ENCODE measurements at places on chromosomes 16 and 17.

DNA sequence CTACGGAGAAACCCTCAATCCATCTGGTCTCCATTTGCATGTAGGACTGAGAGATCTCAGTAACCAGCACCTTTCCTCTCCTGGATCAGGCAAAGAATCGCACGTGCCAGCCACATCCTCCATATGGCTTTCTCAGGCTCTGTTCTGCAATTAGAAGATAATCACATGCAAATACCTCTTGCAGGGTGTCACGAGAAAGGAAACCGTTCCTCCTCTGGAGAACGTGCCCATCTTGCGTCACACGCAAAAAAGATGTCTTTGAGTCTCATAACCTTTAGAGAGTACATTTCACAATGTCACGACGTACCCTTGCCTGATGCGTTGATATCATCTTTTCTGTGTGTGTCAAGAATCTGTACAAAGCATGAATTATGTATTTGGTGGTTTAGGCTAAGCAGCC lies 36.2 kb upstream of the DNAH17 start:
- H3K27me3 ChIP-seq: no peaks in the 10 kb centered on the region
- DNase-seq: peak; percentile 26

- H3K4me3 ChIP-seq: peak overlapping the region; percentile 27
- peaks cover 30% of the 10 kb centered on the region for H3K36me3 ChIP-seq
- no peaks in the 10 kb centered on the region for H3K27me3 ChIP-seq
- no peak overlapping the region for H3K27ac ChIP-seq
- H3K4me1 ChIP-seq: peaks cover 16% of the 10 kb centered on the region
Observed at GRCh38 chr17:82963104-82963950, 116.1 kb upstream of the METRNL start.

DNA sequence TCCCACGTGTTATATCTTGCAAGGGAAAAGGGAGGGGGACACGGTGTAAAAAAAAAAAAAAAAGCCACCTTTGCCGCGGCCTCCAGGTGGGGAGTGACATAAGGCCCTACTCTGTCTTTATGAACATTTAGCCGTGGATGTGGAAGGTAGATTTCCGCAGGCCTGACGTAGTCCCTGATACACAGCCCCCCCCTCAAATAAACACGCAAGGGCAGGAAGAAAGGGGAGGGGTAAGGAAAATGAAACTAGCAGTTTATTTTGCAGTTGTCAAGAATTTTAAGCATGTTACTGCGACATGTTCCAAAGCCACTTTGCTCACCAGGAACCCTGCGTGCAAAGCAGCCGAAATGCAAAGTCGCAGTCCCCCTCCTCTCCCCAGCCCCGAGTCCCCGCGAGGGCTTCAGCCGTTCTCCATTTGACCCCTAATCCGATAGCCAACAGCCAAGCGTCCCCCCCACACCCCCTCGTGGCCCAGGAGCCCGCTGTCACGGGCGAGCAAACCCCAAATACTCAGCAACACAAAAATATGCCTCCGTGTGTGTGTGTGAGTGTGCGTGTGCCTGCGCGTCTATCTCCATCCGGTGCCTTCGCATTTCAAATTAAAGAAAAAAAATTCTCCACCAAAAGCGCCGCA lies 1.2 kb downstream of the CBX4 start:
- no peak overlapping the region for H3K27ac ChIP-seq
- peaks cover 19% of the 10 kb centered on the region for H3K27me3 ChIP-seq
- H3K4me3 ChIP-seq: peak overlapping the region; percentile 98

DNA sequence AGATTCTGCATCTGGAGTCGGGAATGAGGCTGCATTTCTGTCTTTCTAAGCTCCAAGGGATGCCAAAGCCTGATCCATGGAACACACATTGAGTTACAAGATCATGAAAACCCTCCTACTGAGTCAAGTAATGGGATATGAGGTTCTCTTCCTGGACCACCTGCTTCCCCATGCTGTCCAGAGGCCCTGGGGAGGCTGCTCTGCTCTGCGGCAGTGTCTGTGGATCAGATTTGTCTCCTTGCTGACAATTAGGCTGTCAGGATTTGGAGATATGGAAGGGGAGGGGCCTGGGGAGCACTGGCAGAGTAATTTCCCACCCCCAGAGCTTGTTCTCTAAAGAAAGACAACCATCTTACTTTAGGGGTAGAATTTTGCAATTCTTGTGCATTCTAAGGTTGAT lies 33.0 kb downstream of the C16orf95 start:
- no peaks in the 10 kb centered on the region for H3K4me1 ChIP-seq
- H3K36me3 ChIP-seq: no peaks in the 10 kb centered on the region
- H3K27me3 ChIP-seq: peaks cover 4% of the 10 kb centered on the region
- no peak overlapping the region for H3K27ac ChIP-seq
- H3K4me3 ChIP-seq: no peak overlapping the region
- DNase-seq: no peak

DNA sequence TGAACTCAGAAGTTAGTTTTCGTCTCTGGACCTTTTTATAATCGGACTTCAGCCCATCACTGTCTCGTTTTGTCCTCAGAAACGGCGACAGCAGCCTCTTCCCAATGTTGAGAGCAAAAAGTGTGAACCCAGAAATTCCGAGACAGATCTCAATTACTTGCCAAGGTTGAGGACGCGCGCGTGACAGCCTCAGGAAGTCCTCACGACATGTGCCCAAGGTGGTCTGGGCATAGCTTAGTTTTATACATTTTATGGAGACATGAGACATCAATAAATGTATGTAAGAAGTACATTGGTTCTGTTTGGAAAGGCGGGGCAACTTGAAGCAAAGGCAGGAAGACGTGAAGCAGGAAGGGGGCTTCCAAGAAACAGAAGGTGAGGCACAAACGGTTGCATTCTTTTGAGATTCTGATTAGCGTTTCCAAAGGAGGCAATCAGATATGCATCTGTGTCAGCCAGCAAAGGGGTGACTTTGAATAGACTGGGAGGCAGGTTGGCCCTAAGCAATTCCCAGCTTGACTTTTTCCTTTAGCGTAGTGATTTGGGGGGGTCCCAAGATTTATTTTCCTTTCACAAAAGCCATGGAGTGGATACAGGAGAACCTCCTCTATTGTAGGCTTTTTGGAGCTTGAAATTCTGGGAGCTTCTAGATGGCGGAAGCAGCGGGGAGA lies 583 bp upstream of the ZNF747 start:
- peak overlapping the region; percentile 78 for H3K27ac ChIP-seq
- H3K4me3 ChIP-seq: peak overlapping the region; percentile 79
- H3K4me1 ChIP-seq: peaks cover 4% of the 10 kb centered on the region
- no peak for DNase-seq
- peaks cover 29% of the 10 kb centered on the region for H3K36me3 ChIP-seq

GRCh38 chr17:67151717-67152116 lies 93.3 kb downstream of the HELZ start:
- no peak overlapping the region for H3K4me3 ChIP-seq
- H3K27me3 ChIP-seq: no peaks in the 10 kb centered on the region
- peaks cover 52% of the 10 kb centered on the region for H3K36me3 ChIP-seq
- no peak for DNase-seq
- H3K4me1 ChIP-seq: no peaks in the 10 kb centered on the region

- H3K4me3 ChIP-seq: no peak overlapping the region
- DNase-seq: no peak
- no peaks in the 10 kb centered on the region for H3K27me3 ChIP-seq
Observed at GRCh38 chr17:74250324-74250995, 23.6 kb upstream of the DNAI2 start.

GRCh38 chr17:19311016-19311415 lies 51.5 kb downstream of the B9D1 start:
- DNase-seq: no peak
- H3K27ac ChIP-seq: no peak overlapping the region
- no peaks in the 10 kb centered on the region for H3K36me3 ChIP-seq
- peaks cover 9% of the 10 kb centered on the region for H3K4me1 ChIP-seq
- peaks cover 8% of the 10 kb centered on the region for H3K27me3 ChIP-seq

DNA sequence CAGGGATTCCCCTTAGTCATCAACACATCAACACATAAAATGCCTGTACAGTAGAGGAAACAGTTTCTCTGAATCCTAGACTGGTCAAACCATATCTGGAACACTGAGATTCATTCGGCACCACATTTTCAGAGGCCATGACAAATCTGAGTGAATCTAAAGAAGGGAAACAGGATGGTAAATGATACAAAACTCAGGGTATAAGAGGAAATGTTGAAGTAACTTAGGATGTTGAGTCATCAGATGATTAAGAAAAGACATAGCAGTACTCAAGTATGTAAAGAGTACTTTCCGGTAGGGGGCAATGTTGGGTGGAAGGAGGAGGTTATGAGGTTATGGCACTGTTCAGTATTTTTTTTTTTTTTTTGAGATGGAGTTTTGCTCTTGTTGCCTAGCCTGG lies 358.5 kb upstream of the PMFBP1 start:
- H3K36me3 ChIP-seq: no peaks in the 10 kb centered on the region
- no peaks in the 10 kb centered on the region for H3K27me3 ChIP-seq
- H3K27ac ChIP-seq: no peak overlapping the region
- no peak overlapping the region for H3K4me3 ChIP-seq
- H3K4me1 ChIP-seq: no peaks in the 10 kb centered on the region
- no peak for DNase-seq

DNA sequence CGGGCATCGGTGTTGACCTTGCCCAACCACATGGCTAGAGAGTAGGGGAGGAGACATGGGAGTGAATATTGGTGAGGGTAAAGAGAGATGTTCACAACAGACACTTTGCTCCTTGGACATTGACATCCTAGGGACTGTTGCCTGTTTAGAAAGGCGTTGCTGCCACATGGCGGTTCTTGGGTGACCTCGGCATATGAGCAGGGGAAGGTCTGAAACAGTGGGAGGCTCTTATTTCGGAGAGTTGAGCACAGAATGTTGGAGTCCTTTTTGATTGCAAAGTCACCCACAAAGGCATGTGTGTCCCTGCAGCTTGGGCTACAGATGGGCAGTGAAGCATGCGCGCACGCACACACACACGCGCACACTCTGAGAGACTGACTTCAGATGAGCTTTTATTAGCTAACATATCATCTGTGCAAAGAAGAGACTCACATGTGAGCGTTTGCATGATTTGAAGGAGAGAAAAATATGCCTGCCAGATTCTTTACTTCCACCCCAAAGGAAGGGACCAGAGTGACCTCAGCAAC lies 104.4 kb downstream of the SHISA9 start:
- no peak overlapping the region for H3K4me3 ChIP-seq
- no peaks in the 10 kb centered on the region for H3K4me1 ChIP-seq
- no peak overlapping the region for H3K27ac ChIP-seq
- no peaks in the 10 kb centered on the region for H3K36me3 ChIP-seq

GRCh38 chr17:39164675-39165143 lies 1.3 kb downstream of the ARL5C start:
- H3K27me3 ChIP-seq: no peaks in the 10 kb centered on the region
- no peak overlapping the region for H3K27ac ChIP-seq
- H3K4me3 ChIP-seq: peak overlapping the region; percentile 98

DNA sequence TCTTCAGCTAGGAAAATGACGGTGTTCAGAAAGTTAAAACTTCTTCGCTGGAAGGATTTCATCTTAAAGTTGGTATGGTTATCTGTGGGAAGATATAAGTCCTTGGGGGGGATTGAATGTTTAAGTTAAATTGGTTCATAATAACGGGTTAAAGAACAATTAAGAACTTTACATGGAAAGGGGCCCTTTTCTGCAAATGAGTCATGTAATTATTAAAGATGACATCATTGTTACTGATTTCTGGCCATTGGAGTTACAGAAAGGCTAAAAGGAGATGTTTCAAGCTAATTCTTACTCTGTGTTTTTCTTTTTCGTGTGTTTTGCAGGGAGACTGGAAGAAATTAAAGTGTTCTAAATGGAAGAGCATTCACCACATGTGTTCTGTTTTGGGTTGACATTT lies 20.6 kb upstream of the ABCA3 start:
- H3K4me3 ChIP-seq: no peak overlapping the region
- H3K4me1 ChIP-seq: peaks cover 9% of the 10 kb centered on the region
- H3K27ac ChIP-seq: no peak overlapping the region
- no peaks in the 10 kb centered on the region for H3K36me3 ChIP-seq
- H3K27me3 ChIP-seq: peaks cover 7% of the 10 kb centered on the region
- DNase-seq: no peak

- no peak overlapping the region for H3K27ac ChIP-seq
- DNase-seq: no peak
- H3K4me1 ChIP-seq: peaks cover 16% of the 10 kb centered on the region
- H3K27me3 ChIP-seq: peaks cover 12% of the 10 kb centered on the region
- no peak overlapping the region for H3K4me3 ChIP-seq
Observed at GRCh38 chr17:81025065-81025740, 9.7 kb upstream of the BAIAP2 start.

DNA sequence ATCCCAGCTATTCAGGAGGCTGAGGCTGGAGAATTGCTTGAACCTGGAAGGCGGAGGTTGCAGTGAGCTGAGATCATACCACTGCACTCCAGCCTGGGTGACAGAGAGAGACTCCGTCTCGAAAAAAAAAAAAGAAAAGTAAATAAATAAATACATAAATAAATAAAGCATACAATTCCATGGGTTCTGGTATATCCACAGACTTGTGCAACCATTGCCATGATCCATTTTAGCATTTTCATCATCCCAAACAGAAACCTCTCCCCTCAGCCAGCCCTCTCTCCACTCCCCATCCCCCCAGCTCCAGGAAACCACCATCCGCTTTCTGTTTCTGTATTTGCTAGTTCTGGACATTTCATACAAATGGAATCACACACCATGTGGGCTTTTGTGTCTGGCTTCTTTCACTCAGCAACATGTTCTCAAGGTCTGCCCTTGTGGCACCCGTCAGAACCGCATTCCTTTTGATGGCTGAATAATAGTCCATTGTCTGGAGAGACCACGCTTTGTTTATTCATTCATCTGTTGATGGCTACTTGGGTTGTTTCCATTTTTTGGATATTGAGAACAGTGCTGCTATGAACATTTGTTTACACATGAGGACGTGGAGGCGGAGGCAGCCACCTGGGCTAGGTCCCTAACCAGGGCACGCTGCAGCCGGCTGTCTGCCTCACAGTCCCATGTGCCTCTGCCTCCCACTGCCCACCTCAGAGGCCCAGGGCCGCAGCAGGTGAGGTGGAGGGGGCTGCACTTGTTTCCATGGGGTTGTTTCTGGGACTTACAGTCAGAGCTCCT lies 76.2 kb downstream of the NT5M start:
- no peak overlapping the region for H3K27ac ChIP-seq
- no peaks in the 10 kb centered on the region for H3K27me3 ChIP-seq
- H3K4me1 ChIP-seq: no peaks in the 10 kb centered on the region

GRCh38 chr16:16982614-16983013 lies 488.1 kb downstream of the XYLT1 start:
- no peaks in the 10 kb centered on the region for H3K27me3 ChIP-seq
- H3K27ac ChIP-seq: no peak overlapping the region
- no peaks in the 10 kb centered on the region for H3K36me3 ChIP-seq
- no peak for DNase-seq
- H3K4me1 ChIP-seq: no peaks in the 10 kb centered on the region

DNA sequence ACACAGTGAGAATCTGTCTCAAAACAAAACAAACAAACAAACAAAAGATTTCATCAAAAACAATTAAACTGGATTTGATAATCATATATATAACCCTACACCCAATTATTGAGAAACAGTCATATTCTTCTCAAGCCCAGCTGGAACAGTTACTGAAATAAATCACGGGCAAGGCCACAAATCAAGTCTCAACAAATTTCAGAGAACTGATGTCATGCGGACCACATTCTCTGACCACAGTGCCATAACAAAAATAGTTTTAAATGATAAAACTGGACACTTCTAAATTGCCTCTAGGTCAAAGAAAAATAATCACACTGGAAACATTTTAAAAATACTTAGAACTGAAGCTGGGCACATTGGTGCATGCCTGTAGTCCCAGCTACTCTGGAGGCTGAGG lies 15.9 kb upstream of the PIK3R5 start:
- H3K4me1 ChIP-seq: no peaks in the 10 kb centered on the region
- H3K36me3 ChIP-seq: no peaks in the 10 kb centered on the region
- H3K27me3 ChIP-seq: no peaks in the 10 kb centered on the region
- DNase-seq: no peak

- DNase-seq: no peak
- peaks cover 56% of the 10 kb centered on the region for H3K27me3 ChIP-seq
- H3K36me3 ChIP-seq: no peaks in the 10 kb centered on the region
- peaks cover 8% of the 10 kb centered on the region for H3K4me1 ChIP-seq
- H3K27ac ChIP-seq: no peak overlapping the region
- H3K4me3 ChIP-seq: no peak overlapping the region
Observed at GRCh38 chr17:44988044-44988942, 20.2 kb upstream of the C1QL1 start.
